Anterior cingulate cortex (tissue), 58 donors: ENCODE measurements at places on chromosomes 12 and 14.

DNA sequence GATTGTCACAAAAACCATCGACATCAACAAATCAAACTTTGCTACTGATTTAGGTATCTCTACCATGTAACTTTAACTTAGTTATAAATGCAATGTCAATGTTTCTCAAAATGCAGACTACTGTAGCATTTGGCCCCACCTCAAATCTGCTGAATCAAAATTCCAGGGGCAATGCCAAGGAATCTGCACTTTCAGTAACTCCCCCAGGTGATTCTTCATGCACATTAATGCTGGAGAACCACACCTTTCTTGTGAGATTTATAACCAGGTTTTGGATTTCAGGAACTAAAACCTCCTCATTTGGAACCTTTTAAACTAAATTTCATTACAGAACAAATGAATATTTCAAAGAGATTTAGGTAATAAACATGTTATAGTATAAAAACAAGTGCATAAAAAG lies 4.9 kb downstream of the ATP2B1 start:
- DNase-seq = no peak

- DNase-seq = no peak
These were observed 321.4 kb upstream of the RGS6 start for GRCh38 chr14:71610797-71611196.

- DNase-seq = no peak
These were observed 8.9 kb upstream of the FAIM2 start for GRCh38 chr12:49912345-49913255.

GRCh38 chr12:12358528-12358927 lies 1.6 kb downstream of the BORCS5 start:
- no peak for DNase-seq
